ENCODE measurements at places on chromosomes 1 and 21.

DNA sequence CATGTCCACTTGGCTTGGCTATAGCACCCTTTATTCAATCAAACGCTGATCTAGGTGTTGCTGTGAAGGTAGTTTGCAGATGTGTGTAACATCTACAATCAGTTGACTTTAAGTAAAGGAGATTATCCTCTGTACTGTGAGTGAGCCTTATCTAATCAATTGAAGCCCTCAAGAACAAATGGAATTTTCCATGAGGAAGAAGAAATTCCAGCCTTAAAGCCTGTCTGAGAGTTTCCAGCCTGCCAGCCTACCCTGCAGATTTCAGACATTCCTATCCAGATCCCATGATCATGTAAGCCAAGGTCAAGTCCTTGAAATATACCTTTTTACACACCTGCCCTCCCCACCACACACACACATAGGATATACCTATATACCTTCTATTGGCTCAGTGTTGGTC is 696.7 kb downstream of the MRPL39 start:
- DNase-seq = no peak

DNA sequence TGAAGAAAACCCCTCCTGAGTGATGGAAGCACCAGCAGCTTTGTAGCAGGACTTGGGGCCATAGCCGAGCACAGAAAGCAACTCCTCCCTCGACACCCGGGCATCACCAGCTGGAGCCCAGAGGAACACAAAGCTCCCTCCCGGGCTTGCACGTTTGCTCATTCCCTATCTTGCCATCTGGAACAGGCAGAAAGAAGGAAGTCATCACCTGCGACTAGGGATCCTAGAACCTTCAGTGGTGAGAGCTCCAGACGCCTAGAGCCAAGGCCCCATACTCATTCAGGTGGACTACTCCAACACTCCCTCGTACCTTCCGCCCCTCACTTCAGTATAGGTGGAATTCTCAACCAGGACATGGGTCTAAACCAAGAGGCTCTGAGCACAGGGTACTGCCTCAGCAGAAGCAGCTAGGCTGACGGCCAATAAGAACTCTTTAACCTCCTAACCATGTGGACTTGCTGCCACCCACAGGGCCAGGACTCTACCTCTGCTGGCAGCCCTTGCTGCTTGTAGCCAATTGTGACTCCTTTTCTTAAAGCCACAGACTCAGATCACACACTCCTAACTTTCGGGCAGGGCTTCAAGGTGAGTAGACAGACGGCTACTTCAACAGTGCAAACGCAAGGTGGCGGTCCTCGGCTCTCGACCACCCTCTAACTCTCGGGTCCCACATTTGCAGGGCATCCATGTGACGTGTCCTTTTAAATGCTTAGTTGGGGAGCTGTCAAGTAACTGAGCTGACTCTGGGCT is 65.4 kb downstream of the NPHP4 start:
- no peak for DNase-seq

DNA sequence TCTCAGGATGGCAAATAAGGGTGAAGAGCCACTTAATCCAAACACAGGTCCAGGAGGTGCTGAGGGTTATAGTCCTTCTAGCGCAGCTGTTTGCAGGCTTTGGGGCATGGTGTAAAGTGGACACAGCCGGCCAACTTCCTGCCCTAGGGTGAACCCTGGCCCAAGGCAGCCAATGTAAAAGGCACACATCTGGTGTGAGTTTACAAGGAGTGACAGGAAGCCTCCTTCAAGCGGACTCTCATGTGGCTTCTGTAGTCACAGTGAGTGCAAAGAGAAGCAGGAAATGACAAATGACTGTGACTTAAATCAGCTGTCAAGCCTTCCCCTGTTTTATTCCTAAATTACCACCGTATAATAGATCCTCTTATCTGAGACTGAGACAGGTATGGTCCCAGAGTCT is 213.0 kb downstream of the CRB1 start:
- no peak for DNase-seq

GRCh38 chr1:17184822-17185484 is 20.0 kb upstream of the PADI1 start:
- DNase-seq = no peak

DNA sequence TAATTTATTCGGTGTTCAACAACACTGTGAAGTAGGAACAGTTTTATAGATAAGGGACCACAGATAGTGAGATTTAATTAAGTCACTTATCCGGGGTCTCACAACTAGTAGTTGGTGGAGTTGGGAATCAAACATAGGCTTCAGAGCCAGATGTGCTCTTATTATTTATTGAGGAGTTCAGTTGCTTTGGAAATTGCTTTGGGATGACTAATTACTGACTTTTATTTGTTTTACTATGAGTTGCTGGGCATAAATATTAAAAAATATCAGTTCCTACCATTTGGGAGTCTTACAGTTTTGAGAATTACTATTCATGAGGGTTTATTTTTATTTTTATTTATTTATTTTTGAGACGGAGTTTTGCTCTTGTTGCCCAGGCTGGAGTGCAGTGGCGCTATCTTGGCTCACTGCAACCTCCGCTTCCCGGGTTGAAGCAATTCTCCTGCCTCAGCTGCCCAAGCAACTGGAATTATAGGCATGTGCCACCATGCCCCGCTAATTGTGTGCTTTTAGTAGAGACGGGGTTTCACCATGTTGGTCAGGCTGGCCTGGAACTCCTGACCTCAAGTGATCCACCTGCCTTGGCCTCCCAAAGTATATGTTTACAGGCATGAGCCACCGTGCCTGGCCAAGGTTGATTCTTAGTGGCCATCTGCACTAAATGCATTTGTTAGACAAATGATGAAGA is 27.7 kb downstream of the THRAP3 start:
- DNase-seq = no peak

DNA sequence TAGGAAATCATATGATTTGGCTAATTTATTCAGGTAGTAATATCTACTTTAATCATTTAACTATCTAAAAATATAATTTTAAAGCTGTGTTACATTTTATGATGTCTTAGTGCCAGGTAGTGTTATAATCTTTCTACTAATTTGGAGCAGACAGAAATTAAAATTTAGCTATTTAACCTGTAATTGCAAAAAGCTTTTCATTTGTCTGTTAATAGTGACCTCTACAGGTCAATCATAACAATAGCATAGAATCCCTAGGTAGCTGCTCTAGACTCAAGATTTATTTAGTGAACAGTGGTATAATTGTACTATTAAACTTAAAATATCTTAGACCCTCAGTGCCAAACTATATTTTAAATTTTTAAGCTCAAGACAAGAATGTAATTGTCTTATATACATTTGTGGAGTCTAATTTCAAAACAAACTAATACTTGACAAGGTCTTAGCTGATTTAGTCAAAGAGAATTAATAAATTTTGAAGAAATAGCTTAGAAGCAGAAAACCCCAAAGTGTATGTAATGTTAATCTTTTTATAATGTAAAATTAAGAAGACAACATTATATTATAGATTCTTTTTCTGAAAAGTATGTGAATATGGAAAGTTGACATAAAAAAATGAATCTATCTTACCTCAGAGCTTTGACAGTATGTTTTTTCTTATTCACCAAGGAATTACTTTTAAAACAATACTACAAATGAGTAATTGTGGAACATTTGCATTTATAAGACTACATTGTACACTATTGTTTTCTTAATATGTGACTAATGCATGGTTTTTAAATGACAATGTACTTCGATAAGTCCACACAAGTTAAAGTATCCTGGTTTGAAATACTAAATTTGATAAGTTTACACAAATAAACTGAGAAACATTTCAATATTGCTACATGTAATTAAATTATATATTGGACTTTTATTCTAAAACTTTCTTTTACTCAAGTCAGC is 64.1 kb upstream of the RNPC3 start:
- DNase-seq = no peak
